RKO (cell line): ENCODE measurements at places on chromosomes 13 and 19.
A peak's percentile ranks its signal among the peaks of the same experiment; 100 is the strongest.

DNA sequence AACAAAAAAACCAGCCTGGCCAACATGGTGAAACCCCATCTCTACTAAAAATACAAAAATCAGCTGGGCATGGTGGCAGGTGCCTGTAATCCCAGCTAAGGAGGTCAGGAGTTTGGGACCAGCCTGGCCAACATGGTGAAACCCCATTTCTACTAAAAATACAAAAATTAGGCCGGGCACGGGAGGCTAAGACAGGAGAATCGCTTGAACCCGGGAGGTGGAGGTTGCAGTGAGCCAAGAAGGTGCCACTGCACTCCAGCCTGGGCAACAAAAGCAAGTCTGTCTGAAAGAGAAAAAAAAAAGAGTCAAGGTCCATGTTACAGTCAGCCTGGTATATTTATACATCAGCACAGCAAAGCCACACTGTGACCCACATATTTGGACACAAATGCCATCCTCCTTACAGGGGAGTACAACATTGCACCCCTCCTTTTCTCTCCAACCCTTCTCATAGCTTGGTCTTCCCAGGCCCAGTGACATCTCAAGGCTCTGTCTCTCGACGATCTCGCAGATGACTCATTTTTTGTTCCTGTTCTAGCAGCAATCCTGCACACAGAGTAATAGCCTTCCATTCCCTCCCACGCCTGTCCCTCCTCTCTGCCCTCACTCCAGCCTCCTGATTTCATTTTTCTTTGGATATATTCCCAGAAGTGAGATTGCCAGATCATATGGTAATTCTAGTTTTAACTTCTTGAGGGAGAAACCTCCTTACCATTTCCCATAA, 21.0 kb upstream of the DPP9 start:
- peak; percentile 71 for DNase-seq

DNA sequence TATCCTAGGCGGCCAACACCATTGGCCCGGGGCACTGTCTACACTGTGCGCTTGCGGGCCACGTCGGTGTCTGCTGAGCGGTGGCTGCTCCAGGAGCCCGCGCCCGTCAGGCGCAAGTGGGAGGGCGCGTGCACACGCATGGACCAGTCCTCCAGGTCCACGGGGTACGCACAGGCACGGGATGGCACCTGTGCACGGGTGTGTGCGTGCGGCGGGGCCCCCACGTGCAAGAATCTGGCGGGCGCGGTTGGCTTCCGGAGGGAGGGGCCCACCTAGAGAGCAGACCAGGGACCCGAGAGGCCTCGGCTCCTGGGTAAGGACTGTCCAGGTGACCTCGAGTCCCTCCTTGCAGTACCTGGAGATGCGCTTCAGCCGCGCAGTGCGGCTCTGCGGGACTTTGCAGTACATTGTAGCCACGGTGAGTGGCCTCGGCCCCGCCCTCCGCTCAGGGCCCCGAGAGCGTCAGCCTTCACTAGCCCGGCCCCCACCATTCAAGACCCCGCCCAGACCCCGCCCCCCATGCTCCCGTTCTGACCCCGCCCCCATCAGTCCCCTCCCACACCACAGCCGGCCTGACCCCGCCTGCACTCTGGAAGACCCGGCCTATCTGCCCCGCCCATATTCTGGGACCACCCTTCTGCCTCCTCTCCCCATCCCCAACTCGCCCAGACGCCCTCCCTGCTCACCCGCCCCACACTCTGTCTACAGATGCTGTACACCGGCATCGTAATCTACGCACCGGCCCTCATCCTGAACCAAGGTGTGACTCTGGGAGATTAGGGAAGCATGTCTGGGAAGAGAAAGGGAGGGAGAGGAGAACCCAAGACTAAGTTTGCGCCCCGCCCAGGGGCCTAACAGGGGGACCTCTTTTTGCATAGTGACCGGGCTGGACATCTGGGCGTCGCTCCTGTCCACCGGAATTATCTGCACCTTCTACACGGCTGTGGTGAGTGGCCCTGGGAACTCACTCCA, 2.3 kb downstream of the SLC5A5 start:
- DNase-seq = no peak

DNA sequence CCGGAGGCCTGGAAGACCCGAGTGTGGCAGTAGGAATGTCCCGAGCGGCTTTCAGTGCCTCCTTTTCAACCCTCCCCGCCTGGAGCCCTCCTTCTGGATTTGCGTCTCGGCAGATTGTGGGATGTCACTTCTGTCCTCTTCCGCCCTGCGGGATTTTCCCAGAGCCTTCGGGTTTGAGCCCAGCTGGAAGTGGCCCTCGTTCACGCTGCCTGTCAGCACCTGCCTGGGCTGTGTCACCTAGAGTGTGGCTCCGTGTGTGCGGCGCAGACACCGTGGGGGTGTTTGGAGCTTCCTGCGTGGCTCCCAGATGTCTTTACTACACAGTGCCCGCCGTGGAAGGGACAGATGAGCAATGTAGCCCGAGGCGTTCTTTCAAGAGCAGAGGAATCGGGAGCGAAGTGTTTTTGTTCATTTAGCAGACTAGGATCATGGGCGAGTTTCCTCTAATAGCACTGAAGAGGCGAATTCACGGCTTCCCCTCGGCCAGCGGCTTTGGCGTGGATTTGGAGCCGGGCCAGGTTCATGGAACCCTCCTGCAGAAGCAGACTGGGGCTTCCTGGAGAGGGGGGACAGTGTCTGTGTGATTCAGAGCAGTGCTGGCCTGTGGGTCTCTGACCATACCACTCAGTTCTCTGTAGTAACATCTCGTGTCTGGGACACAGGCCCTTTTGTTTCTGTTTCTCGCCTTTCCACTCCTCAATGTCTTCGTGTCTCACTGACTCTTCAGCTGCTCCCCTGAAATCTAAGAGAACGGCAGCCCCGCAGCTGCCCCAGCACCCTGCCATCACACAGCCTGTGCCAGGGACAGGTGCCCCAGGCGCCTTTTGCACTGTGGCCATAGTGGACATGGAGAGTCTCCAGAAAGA, 68.0 kb downstream of the KDM4B start:
- no peak for DNase-seq

DNA sequence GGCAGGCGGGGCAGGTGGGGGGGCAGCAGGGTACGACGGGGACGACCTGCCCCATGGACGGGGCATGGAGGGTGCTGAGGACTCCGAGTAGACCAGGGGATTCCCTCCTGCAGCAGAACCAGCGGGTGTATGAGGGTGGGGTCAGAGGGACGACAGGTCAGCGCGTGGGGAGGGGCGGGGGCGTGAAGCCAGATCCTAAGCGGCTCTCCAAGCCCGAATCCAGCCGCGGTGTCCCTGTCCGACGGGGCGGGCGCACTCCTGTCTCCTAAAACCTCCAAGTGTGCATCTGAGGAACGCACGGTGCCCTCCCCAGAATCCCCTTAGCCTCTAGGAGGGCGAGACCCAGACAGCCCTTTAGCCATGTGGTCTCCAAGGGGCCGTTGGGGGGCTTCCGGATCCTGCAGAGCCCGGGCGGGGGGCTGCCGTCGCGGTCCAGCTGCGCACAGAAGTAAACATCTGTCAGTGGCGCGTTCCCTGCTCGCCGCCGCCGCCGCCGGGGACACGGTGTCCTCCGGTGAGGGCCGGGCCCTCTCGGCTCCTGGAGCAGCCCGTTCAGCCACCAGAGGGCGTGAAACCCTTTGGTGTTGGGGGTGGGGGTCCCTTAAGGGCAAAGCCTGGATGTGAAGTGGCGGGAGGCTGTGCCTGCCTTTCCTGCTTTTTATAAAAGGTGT, 730 bp downstream of the NRTN start:
- DNase-seq = peak; percentile 74

DNA sequence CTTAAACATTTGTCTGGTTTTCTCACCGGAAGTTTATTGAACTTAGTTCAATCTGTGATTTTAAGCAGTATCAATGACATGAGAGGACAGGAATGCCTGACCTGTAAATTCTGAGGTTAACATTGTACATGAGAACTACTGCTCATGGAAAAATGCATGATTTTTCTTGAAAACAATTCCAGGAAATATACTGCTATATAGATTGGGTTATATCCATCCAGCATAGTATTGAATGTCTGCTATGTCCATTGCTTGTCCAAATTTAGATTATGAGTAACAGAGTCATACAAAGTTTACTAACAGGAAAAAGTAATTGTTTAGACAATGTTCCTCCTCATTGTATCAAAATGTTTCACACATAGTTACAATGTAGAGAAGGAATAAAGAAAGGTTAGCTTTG, 606.8 kb downstream of the DACH1 start:
- no peak for DNase-seq

- DNase-seq = no peak
Measured at GRCh38 chr19:47595944-47596343, 13.0 kb upstream of the BICRA start.

DNA sequence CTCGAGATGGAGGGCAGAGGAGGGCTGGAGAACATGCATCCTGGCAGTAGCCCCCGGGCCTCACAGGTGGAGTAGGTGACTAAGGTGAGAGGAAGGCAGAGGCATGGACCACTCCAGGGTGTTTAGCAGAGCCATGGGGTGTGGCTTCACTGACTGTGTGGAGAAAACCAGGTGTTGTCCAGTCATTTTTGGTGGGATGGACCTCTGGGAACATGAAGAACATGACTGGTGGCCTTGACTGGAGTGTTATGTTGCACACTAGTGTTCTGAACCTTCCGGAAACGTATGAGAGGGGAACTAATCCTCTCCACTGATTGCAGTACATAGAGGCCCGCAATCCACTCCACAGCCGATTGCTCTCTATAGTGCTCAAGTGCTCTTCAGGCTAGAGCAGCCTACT, 16.9 kb downstream of the MED26 start:
- no peak for DNase-seq

- peak; percentile 93 for DNase-seq
Measured at GRCh38 chr19:54035215-54036178, 28.2 kb downstream of the VSTM1 start.

GRCh38 chr13:18951412-18951811, 230.2 kb downstream of the TUBA3C start:
- DNase-seq = no peak

DNA sequence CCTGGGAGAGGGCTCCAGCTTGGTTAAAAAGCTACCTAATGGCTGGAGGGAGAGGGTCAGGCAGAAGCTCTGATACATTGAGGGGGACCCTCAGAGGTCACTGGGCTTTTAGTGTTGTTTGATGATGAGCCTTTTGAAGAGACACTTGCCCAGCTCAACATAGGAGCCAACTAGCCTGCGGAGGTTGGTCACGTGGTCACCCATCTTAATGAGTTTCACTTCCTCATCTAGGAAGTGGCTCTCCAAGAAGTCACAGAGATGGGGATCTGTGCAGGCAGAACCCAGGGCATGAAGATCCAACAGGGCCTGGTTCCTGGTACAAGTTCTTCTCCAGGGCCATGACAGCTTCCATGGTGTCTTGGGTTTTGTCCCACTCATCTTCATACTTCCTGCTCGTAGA, 33.4 kb downstream of the IPO5 start:
- DNase-seq = no peak

DNA sequence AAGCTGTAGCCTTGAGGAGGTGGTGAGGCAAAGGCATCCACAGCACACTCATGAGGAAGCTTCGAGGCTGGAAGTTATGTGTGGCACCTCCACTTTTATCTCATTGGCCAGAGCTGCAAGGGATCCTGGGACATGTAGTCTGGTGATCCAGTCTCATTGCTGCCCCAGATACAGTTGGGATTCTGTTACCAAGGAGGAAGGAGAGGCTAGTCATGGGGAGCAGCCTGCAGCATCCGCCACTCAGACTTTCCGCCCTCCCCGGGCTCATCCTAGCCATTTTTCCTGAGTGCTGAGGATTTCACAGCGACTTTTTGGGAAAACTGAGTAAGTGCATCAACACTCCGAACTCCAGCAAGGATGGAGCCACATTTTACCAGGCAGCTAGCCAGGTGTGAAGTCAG, 74.4 kb downstream of the DPF1 start:
- peak; percentile 11 for DNase-seq

- DNase-seq = no peak
Measured at GRCh38 chr13:85406269-85406975, 392.8 kb downstream of the SLITRK6 start.

DNA sequence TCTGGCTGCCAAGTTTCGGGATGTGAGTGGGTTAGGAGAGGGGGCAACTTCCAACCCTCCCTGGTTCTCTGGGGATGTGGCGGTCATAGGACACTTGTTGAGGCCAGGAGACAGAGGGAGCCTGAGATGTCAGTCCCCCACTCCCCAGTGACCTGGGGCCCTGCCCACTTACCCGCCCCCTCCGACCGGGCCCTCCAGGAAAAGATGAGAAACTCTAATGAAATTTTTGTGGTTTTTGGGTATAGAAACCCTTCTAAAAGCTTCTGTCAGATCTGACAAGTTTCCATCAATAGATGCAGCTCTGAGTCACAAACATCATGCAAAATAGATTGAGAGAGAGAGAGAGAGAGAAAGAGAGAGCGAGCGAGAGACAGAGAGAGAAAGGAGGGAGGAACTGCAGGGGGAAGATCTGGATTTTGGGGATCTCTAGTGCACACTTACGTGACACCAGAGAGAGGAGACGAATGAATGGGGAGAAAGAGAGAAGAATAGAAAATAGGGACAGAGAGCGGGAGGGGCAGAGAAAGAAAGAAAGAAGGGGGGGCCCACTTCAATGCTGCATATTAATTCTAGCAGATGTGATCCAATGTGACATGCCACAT, 94.0 kb downstream of the PTPRS start:
- no peak for DNase-seq

DNA sequence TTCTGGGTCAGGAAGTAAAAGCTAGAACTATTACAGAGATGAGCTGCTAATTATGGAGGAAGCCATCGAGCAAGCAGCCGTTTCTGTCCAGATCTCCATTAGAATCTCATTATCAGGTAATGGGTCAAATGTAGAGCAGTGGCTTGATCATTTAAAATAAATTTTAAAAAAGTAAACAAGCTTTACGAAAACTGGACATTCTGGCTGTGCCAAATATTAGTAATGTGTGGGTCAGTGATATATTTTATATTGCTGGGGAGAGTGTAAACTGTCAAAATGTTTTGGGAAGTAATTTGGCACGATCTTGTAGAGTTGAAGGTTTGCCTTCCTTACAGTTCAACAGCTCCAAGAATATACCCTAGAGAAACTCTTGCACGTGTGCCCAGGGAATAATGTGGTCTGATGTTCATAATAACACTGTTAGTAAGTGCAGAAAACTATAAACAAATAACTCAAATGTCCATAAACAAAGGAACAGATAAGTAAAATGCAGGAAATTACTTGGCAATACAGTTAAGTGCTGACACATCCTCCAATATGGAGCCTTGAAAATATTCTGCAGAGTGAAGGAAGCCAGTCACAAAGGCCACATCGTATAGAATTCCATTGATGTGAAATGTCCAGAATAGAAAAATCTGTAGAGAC, 127.2 kb upstream of the UBL3 start:
- DNase-seq = no peak

GRCh38 chr13:104111031-104111430, 1044.8 kb upstream of the SLC10A2 start:
- DNase-seq = no peak

GRCh38 chr19:42512743-42513304, 15.5 kb downstream of the CEACAM1 start:
- DNase-seq = no peak

DNA sequence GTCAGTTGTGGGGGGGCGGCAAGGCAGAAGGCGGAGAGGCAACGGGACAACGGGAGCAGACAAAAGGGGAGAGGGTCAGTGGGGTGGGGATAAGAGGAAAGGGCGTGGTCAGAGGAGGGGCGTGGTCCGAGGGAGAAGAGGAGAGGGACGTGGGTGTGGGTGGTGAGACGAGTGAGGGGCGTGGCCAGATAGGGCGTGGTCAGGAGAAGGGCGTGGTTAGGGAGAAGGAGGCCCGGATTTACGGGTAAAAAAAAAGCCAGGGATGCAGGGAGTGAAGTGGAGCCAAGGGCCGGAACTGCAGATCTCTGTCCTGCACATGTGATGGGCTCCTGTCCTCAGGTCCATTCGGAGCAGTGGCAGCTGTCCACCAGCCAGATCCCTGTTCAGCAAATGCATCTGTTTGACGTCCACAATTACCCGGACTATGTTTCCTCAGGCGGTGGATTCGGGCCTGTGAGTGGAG, 21.5 kb downstream of the CPT1C start:
- peak; percentile 93 for DNase-seq

GRCh38 chr19:13077240-13077639, 25.4 kb downstream of the LYL1 start:
- DNase-seq = no peak
